ENCODE measurements at places on chromosomes 4 and X.

DNA sequence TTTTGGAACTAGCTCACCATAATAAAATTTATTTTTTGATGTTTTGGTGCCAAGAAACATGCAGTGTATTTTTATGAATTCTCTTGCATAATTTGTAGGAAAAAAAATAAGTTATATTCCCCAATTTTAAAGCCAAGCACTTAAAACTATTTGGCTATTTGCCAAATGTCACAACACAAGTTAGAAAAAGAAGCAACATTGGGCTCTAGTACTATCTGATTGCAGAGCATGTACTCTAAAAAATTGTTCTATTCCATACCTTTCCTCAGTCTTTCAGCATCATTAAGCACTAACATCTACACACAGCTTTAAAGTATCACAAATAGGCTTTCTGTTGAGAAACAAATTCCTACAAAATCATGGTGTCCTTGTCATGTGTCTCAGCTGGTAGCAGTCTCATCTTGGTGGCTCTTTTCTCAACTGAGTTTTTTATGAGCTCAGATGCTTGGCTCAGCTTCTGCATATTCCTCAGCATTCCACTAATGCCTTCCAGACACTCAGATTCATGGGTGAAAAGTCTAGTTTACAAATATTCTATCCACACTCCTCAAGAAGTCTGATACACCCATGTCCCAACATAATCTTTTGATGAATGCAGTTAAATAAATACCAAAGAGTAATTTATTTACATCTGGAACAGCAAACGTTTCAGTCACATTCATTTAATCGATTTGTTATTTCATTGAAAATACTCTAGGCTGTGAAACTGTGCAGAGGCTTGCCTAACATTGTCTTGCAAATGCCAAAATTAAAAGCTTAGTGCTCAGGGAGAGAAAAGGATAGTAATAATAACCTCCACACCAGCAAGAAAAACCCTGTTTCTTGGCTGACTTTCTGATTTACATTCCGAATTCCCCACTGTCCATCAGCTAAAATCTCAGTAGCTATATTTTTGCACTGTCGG lies 2209.9 kb downstream of the PCDH7 start:
- DNase-seq: no peak

DNA sequence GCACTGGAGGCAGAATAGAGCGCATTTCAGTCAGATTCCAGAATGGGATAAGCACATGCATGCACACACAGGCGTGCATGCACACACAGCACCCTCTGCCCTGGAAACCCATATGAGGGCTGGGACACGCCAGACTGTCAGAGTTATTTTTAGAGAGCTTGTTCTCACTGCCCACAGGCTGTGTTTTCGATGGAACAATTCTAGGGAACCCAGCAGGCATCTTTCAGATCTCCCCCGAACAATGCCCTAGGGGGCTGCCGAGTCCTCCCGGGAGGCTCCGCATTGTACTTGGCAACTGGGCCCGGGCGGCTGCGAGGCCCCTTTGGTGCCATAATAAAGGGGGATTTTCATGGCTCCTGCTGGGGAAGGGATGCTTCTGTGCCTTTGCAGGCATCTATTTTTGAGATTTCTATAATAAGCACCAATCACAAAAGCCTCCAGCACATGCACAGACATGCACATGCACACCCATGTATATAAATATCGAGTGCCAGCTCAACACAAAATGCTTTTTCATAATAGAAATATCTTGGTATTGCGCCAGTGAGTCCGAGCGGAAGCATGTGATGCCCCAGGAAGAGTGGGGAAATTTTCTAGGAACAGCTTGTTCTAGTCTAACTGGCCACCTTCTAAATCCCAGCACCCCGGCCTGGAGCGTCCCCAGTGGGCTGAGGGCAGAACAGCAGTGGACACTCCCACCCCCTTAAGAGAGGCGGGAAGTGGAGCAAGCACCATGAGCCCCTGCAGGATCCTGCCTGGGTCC lies 88.5 kb downstream of the PHKA2 start:
- DNase-seq: no peak

DNA sequence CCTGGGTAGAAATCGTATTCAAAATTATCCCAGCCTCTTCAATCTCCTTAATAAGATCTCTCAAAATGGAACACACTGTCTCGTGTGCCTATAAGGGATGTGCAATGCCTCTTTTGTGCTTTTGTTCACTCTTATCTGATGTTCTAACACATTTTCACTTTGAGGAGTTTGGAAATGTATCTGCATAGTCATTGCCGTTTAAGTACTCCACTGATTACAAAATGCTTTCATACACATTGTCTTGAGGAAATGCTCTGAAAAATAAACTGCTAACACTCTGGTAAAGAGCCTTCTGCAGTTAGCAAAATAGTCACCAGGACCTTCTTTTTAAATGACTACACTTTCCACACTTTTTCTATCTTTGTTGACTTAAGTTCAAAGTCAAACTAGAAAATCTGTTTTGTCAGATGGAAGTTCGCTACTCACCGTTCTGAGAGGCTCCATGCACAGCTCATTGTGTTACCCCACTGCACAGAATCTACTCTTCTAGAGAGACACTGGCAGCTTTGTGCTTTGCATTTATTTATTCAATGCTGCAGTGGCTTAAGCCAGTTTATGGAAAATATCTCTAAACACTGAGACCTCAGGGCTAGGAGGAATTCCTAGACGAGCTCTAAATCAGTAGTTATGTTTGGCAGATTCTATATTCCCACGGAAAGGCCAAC lies 159.0 kb downstream of the CHIC2 start:
- DNase-seq: no peak

DNA sequence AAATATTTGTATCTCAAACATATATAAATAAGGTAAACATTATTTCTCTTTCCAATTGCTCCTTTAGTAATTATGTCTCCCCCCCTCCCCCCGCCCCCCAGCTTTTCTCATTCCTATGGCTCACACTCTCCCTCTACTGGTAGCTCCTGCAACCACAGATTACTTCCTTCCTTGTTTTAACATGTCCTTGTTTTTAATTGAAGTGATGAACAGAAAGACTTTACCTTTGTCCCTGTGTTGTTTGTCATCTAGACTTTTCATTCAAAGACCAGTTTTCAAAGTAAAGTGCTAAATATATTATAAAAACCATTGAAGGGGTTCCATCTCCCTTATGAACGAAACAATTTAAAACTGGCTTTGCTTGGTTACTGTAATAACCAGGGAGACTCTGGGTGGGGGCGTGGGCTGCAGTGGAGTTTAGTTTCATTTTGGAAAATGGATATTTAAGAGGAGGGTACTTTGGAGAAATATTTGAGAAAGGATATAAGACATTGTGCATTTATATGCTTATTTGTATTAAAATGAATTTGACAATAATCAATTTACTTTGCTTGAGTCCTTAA lies 352.9 kb downstream of the RAPGEF2 start:
- DNase-seq: peak; percentile 25

GRCh38 chr4:108130955-108131354 lies 37.8 kb downstream of the LEF1 start:
- no peak for DNase-seq

GRCh38 chr4:141026900-141027299 lies 106.4 kb downstream of the RNF150 start:
- DNase-seq: no peak

DNA sequence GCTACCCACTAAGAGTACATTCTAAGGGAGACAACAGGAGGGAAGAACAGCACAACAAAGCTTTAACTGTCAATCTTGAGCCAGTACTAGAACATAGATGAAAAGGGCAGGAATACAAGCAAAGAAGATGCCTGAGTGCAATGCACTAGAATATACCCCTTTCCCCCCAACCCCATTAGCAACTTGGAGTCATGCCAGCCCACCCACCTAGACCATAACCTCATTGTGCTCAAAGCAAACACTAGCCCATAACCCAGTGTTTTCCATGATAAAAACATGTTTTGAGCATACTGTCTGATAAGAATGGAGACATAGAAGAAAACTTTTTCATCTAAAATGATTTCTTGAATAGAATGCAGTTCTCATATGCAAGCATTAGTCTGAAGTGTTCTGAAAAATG lies 183.2 kb downstream of the RAP1GDS1 start:
- no peak for DNase-seq

DNA sequence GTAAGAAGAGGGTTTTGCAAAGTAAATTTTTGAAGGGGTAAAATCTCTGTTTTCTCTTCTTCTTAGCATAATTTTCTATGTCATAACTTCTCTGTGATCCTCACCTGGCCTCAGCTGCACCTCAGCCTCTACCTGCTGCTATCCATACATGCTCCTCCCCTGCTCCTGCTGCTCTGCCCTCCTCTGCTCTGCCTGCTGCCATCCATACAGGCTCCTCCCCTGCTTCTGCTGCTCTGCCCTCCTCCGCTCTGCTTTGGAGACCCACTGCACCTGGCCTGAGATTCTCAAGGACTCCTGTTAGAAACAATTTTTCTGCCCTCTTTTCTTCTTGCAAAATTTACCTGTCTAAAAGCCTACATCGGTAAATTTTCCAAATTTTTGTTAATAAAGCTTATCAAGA lies 388.6 kb upstream of the PITX2 start:
- DNase-seq: no peak

DNA sequence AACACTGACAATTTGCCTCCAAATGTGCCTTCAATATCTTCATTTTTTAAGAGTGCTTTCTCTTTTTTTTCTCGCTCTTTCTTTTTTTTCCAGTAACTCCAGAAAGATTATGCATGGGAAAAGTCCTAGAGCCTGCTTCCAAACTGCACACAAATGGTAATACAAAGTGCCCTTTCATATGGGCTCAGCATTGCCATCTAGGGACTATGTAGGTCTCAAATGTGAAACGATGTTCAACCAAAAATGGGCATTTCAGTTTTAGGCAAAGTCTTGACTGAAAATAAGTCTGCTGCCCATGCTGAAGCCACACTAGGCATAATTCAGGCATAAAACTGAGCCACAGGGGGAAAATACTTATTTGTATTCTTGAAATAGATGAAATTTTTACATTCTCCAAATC lies 65.6 kb downstream of the SYNPO2 start:
- peak; percentile 3 for DNase-seq

- DNase-seq: no peak
Measured at GRCh38 chr4:105683038-105683437, 25.5 kb downstream of the INTS12 start.

GRCh38 chr4:8224267-8224974 lies 25.3 kb downstream of the SH3TC1 start:
- no peak for DNase-seq

DNA sequence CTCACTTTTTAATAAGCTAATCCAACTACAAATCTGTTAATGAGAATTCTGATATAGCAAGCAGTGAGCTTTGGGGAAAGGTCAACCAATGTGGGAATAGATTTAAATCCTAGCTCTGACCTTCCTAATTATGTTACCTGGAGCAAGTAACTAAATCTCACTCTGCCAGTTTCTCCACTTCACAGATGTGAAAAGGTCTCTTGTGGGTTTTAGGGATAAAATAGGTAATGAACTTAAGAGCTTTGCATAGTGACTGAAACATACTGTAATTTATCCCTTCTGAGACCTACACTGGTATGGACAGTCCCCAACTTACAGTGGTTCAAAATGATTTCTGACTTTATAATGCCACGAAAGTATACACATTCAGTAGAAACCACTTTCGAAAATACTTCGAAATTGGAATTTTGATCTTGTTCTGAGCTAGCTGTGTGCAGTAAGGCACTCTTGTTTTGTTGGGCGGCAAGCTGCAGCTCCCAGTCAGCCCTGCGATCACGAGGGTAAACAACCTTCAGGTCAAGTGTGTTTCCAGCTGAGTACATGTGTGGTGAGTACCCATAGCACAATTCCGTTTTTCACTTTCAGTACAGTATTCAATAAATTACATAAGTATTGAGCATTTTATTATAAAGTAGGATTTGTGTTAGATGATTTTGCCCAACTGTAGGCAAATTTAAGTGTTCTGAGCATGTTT lies 93.7 kb downstream of the ADGRL3 start:
- no peak for DNase-seq

DNA sequence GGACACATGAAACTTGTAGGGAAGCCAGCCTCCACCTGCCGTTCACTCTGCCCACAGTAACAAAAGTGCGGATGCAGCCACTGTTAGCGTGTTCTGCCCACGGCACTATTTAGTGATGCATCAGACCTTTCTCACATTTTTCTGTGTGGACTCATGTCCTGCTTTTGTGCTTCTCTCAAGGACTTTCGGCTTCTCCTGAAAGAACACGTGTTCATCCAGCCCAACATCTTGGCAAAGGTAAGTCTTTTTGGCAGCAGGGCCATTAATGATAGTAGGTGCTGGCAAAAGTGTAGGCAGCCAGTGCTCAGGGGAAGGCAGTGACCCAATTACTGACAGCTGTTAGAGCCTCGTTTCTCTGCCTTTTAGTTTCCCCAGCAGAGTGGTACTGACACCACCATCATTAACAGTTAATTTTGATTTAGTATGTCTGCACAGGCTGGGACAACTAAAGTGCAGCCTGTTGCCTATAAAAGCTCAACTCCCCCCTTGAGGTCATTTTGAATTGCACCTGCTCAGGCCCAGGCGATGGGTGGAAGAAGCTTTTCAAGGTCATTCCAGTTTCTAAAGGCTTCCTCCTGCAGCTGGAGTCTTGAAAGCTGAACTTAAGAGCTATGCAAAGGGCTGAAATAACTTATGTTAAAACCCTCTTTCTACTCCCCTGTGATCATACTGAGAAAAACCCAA lies 54.5 kb upstream of the HPSE start:
- no peak for DNase-seq

- DNase-seq: no peak
Measured at GRCh38 chrX:80412042-80412441, 8.2 kb upstream of the TENT5D start.

DNA sequence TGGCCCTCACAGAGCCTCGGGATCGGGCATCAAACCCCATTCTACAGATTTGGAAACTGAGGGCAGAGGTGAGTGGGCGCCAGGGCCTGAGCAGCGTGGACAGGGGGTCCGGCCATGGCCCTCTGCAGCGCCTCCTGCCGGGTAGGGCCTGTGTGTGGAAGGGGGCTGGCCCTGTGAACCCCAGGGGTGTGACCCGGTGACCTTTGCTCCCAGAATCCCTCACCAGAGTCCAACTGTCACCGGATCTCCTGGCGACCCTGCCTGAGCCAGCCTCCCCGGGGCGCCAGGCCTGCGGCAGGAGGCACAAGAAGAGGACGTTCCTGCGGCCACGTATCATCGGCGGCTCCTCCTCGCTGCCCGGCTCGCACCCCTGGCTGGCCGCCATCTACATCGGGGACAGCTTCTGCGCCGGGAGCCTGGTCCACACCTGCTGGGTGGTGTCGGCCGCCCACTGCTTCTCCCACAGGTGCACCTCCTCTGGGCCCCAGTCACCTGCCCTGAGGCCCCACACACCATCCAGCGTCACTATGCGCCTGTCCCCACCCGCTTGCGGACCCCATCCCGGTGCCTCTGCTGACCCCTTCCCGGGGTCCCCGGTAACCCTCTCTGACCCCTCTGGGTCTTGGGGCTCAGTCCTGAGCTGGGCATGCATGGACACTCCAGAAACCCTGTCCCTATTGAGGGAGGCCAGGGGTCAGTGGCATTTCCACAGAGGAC lies 4.2 kb downstream of the HGFAC start:
- DNase-seq: no peak

- DNase-seq: no peak
Measured at GRCh38 chr4:161817914-161818313, 345.9 kb downstream of the FSTL5 start.

DNA sequence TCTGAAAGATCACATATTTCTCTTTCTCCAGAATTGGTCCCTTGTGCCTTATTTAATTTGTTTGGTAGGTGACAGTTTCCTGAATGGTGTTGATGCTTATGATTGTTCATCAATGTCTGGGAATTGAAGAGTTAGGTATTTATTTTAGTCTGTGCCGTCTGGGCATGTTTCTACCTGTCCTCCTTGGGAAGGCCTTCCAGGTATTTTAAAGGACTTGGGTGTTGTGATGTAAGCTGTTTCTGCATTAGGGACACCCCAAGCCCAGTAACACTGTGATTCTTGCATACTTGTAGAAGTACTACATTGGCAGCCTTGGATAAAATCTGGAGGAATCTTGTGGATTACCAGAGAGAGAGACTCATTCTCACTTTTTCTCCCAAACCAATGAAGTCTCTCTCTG lies 120.8 kb upstream of the CXXC4 start:
- DNase-seq: no peak

All from SW480 (cell line).